ENCODE measurements at places on chromosomes 16 and 17.

DNA sequence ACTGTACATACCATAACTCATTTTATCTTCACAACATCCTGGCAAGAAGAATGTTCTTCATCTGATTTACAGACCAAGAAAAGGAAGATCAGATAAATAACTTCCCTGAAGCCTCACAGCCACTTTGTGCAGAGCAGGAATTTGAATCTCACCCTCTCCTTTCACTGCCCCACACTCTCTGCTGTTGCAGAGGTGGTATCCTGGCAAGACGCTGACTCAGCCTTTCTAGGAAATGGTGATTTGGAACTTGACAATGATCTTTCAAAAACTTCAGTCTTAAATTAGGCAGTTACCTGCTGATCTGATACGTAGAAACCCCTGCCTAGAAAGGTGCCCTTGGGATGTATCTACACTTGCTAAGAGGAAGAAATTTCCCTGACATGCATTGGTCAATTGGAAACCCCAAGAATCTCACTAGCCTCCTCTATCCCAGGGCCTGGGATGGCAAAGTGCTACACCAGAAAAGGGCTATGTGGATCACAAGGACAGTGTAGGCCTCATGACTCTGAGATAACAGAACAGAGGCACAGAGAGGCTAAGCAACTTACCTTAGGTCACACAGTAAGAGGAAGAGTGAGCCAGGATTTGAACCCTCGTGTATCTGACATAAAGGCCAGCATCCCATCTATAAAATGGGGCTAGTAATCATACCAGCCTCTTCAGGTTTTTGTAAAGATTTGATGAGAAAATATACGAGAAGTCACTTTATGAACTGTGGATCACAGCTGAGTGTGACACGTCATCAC, 17.9 kb downstream of the FBXO39 start:
- DNase-seq = no peak

DNA sequence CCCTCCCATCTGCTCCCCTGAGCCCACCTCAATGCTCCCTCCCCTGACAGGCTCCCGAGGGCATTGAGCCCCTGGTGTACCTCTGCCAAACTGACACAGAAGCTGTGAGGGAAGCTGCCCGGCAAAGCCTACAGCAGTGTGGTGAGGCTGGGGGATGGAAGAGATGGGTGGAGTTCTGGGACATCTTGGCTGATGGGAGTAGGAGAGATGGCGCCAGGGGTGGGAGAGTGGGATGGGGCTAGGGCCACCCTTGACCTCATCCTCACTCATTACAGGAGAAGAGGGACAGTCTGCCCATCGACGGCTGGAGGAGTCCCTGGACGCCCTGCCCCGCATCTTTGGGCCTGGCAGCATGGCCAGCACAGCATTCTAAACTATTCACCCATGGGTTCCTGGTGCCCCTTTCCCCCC, 16.2 kb upstream of the CTCF start:
- no peak for DNase-seq

- DNase-seq = peak; percentile 67
Observed at GRCh38 chr16:22077700-22078313, 14.5 kb upstream of the VWA3A start.

DNA sequence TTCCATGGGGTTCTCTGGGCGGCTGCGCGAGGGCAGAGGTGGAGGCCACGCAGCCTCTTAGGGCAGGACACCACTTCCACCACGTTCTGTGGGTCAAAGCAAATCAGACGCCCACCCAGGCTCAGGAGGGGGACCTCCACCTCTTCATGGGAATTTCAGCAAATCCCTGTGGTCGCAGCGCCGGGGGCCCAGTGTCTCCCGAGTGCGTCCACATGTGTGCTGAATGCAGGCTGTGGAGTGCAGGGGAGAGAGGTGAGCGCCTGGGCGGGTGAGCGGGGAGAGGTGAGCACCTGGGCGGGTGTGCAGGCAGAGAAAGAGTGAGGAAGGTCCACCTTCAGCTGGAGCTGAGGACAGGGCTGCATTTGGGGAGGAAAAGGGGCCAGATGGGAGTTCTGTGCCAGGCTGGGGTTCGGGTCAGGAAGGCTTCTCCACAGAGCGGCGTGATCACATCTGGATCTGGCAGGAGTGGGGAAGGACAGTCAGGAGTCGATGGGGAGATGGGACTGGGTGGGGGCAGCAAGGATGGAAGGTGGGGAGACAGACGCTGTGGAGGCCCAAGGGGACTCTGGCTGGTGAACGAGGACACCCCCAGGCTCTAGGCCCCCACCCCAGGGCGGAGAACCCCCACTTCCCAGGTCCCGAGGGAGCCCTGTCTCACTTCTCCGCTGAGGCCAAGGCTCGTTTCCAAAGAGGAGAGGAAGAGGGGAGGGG, 36.8 kb upstream of the CBFA2T3 start:
- no peak for DNase-seq

DNA sequence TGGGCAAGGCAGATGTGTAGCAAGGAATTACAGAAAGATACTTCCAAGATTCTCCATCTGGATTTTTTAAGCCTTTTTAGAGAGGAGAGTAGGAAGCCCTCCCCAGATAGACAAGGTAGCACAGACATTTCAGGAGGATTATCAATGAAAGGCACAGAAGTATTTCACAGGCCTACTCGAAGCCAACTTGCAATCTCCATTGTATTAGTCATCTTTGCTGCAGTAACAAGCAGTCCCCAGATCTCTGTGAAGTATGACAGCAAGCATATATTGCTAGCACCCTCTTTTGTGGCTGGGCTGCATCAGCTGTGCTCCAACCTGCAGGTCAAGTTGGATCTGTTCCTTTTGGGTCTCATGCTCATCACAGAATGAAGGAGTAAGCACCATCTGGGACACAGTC, 101.6 kb downstream of the MAF start:
- DNase-seq = no peak

GRCh38 chr16:62036101-62036801, at the start of gene CDH8:
Gene CDH8 (minus strand): TSS chr16:62036438. CDS start chr16:62021403, 15,035 bp downstream.
- DNase-seq = peak; percentile 55

DNA sequence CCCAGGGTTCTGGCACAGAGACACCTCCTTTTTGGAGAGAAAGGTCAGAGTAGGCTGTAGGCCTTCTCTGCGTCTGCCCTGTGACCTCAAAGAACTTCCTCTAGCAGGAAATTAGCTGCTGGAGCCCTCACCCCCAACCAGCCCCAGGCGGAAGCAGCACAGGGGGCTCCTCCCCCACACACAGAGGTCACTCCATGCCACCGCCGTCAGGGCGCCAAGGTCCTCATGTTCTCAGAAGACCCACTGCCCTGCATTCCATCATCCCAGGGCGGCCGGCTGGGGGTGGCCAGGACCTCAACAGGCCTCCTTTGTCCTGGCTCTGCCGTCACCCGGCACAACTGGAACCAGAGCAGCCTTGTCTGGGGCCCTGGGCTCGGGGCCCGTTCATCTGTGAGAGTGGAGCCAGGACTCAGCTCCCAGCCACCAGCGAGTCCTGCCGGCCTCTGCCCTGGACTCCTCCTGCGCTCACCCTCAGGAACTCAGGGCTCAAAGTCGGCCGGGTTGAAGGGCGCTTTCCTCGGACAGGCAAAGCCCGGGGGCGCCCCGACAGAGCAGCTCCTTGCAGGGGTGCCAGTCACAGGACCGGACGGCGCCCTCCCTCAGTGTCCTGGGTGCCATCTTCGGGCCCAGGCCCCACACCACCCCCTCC, 1.2 kb downstream of the TMC6 start:
- DNase-seq = peak; percentile 40

GRCh38 chr16:20900299-20901067, at the start of the genes DCUN1D3 and LYRM1:
Gene DCUN1D3 (minus strand): TSS chr16:20900358. CDS start chr16:20862538, 37,820 bp downstream.
Gene LYRM1 (plus strand): TSS chr16:20900771. CDS start chr16:20915556, 14,785 bp downstream.
- peak; percentile 98 for DNase-seq

- DNase-seq = no peak
Observed at GRCh38 chr17:55962951-55963401, 190.3 kb upstream of the ANKFN1 start.

DNA sequence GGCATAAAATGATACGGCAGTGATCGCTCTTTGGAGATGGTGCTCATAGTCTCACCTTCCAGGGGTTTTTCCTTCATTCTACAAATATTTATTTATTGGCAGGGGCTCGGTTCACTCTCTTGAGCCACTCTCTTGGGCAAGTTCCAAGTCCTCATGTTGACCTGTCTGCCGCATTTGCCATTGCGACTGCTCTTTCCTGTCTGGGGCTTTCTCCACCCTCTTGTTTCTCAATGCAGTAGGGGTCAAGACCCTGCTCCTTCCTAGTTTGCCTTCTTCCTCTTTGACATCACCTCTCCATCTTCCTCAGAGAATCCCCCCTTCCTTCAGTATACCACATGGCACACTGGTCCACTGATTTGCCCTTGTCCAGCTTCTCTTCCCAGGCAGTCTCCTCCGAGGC, 21.9 kb upstream of the LRRC75A start:
- DNase-seq = no peak

Data from DMS53 (cell line).